Activated naive CD4-positive, alpha-beta T cell treated with anti-CD3 and anti-CD28 coated beads, Interleukin-2, amount 50 U/mL, for 16 hours (primary cell): ENCODE measurements at places on chromosomes 1 and 21.
A peak's percentile ranks its signal among the peaks of the same experiment; 100 is the strongest.

GRCh38 chr1:59816318-59816878, 1.6 kb downstream of the HOOK1 start:
- DNase-seq = no peak

GRCh38 chr1:184788970-184789369, 34.3 kb upstream of the EDEM3 start:
- no peak for DNase-seq

DNA sequence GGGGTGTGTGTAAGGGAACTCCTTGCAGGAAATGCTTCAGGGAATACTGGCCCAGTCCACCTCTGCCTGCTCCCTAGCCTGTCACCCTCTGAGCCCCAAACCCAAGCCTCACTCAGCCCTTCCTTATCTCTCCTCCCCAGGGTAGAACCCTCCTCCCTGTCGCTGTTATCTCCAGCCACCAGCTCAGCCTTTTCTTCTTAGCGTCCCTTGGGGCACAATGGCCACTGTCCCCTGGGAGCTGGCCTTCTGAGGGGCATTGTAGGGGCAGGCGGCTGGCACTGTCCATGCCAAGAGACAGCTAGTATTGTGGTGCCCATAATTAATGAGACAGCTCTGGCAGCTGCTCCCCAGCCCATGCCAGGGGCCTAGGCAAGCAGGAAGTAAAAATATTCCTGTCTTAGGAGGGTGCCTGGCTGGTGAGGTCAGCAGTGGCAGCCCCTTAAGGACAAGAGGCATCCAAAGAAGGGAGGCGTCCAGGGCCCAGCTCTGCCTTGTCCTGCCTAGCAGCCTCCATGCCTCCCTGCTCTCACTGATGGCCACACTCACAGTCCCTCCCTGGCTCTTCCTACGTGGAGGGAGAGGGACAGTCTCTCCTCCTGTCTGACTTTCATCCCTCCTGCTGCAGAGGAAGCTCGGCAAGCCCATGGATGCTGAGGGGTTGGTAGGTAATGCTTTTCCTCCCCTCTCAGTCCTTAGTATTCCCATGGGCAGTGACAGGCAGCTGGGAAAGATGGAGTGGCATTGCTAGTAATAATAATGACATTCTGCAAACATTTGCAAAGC, 37.5 kb downstream of the KCNQ4 start:
- DNase-seq = no peak

GRCh38 chr1:41282679-41283317, 40.7 kb upstream of the SCMH1 start:
- DNase-seq = peak; percentile 23

DNA sequence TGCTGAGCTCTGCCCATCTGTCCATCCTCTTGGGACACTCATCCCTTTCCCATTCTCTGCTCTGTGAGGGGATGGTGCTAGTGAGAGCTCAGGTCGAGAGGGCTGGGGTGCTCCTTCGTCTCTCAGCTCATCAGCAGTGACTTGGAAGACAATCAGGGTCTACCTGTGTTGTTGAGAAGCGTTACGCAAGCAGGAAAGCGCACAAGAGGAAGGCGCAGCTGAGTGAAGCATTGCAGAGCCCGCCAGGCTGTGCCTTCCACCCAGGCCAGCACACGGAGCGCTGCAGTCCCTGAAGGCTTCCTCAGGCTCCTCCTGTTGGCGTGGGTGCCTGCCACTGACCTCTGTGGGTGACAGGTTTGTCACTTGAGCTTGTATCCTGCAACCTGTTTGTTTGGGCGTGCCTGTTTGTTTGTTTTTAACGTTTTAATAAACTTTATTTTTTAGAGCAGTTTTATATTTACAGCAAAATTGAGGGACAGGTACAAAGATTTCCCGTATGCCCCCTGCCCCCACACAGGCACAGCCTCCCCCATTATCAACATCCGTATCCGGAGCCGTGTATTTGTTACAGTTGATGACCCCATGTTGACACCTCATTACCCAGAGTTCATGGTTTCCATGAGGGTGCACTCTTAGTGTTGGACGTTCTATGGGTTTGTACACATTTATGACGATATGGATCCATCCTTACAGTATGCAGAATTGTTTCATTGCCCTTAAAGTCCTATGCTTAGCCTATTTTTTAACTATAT, 36.7 kb downstream of the ADARB1 start:
- no peak for DNase-seq

DNA sequence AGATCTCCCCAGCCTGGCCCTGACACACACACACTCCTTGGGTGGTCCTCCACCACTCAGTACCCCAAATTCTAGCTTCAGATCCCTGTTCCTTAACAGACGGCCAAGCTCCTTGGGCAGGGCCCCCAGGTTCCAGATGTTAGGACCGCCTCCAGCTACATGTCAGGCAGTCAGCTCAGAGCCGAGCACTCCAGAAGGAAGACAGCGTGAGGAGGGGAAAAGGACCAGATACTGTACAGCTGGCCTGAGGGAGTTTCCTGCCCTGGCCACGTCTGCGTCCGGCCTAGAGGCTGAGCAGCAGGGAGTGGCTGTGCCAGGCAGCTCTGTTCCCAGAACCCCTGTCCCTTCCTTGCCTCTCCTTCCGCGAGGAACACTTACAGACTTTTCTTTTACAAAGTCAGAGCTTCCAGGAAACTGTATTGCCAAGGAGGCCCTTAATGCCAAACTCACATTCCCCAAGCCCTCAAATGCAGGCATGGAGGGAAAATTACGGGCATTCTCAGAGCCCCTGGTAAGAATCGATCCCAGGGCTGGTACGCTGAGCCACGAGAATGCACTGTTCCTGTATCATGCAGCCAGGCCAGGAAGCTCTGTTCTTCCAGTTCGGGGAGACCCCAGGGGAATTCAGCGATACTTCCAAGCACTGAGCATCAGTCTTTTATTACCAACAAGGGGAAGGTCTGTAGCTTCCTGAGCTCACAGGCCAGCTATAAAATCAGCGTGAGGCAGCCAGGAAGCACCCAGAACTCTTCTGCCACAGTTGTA, 45.2 kb upstream of the CNTN2 start:
- DNase-seq = no peak

- no peak for DNase-seq
These were observed 7.9 kb downstream of the DISC1 start for GRCh38 chr1:231634323-231635013.

- no peak for DNase-seq
These were observed 18.5 kb downstream of the ARHGEF10L start for GRCh38 chr1:17557986-17558385.

- no peak for DNase-seq
These were observed 179.4 kb downstream of the PRDM16 start for GRCh38 chr1:3248155-3249141.

- no peak for DNase-seq
These were observed 298.2 kb upstream of the LRRC7 start for GRCh38 chr1:69269491-69269890.

GRCh38 chr1:75097654-75098053, 36.5 kb upstream of the LHX8 start:
- no peak for DNase-seq

DNA sequence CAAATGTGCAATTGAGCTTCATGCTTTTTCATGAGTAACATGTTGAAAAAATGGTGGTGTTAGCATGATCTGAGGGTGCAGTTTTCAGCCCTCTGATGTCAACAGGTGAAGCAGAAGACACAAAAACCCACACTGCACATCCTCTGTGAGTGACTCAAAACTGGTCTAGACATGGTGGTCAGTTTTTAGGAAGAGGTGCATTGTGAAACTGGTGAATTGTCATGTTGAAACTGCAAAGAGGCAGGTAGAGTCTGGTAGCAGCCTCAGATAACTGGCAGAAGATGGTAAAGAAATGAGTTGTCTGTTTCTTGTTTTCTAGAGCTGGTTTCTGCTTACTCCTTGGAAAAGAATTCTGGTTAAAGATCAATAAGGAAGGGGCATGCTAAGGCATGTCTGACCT, 97.3 kb upstream of the HMCN1 start:
- no peak for DNase-seq

GRCh38 chr1:202016811-202017748, 6.7 kb downstream of the ELF3 start:
- no peak for DNase-seq

GRCh38 chr1:84436876-84437655, 38.8 kb downstream of the DNASE2B start:
- no peak for DNase-seq

GRCh38 chr1:41365772-41366454, 4.7 kb downstream of the FOXO6 start:
- DNase-seq = peak; percentile 20

DNA sequence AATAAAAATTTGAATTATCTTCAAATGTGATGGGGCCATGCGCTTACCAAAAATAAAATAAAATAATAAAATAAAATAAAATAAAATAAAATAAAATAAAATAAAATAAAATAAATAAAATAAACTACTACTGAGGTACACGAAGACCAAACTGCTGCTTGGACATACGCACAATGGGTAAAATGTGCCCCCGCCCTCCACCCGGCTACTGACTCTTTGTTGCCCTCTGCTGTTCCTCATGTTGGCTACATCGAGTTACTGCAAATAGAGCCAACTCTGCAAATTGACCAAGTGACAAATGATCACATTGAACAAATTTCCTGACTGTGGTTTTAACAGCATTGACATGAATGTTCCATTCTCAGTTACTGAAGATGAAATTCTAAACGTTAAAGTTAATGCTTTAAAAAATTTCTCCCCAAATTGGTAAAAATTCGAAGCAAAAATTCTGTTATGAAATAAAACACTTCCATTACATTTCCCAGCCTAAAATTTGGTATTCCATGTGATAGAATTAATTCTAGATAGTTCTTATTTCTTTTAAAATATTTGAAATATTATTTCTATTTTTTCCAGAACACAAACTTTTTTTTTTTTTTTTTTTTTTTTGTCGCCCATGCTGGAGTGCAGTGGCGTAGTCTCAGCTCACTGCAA, 18.8 kb upstream of the MAP1LC3C start:
- peak; percentile 20 for DNase-seq

GRCh38 chr1:189211742-189212141, 1265.9 kb downstream of the BRINP3 start:
- no peak for DNase-seq

GRCh38 chr21:38669186-38669585, 136.5 kb upstream of the ETS2 start:
- DNase-seq = no peak

- DNase-seq = no peak
These were observed 6.1 kb downstream of the OSBPL9 start for GRCh38 chr1:51623025-51623424.

GRCh38 chr1:35452106-35452774, 105.0 kb downstream of the KIAA0319L start:
- no peak for DNase-seq

GRCh38 chr1:168298446-168298845, 17.8 kb downstream of the TBX19 start:
- DNase-seq = no peak

DNA sequence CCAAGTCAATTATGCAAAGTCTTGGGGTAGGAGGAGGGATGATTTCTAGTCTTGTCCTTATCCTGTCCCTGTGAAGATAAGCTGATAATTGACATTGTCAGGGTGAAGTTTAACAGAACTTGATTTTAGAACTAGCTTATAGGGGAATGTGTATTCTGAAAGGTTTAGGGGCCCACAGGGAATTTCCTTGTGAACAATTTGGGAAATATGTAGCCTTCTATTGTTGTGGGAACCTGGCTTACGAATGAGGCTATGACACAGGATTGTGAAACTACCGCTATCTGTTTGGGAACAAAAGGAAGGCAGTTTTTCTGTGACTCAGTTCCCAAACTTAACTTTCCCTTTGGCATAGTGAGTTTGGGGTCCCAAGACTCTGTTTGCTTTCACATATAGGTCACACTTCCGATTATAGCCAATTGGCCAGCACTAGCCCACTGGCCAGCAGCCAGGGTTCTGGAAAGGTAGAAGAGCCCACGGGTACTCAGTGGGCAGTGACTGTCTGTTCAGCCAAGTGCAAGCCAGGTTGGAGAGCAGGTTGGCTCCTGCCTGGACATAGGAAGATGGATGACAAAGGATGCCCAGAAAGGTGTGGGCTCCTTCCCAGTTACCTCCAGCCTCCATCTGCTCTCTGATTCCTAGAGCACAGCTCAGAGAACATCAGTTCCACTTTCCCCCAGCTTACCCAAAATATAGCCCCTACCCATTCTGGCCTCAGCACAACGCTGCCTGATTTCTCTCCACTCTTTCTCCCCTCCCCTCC, 35.5 kb downstream of the H3-3A start:
- no peak for DNase-seq

GRCh38 chr1:219790834-219791615, 137.3 kb downstream of the SLC30A10 start:
- DNase-seq = no peak

DNA sequence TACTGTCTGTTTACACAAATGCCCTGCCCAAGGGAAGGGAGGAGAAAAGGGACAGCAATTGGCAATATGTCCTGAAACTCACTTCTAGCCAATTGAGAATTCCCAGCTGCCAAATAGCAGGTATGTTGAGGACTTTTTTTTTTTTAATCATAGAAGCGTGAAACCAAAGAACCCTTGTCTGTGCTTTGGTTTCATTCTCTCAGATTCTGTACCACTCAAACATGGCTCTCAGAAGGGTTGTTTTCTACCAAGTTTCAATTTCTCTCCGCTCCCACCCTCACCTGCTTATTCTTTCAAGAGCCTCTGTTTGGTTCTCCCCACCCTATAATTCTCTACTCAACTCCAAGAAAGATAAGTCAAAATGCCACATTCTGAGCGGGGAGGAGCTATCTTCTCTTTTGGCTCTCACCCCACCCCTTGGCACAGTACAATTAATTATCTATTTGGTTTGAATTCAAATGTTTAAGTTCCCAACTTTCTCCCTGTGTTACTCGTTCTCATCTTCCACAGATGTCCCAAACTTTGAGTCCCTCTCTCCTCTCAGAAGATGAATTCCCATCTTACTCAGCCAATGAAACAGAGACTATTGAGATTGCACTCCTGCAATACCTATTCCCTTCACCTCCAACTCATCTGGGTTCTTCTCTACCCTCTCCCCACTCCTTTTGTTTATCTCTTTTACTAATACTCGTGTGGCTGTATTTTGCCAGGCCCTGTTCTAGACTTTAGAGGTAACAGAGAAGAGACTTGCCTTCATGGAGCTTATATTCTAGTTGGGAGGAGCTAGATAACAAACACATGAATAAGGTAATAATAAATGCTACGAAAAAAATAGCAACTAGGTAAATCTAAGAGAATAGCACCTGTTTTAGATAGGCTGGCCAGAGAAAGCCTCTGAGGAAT, 3.9 kb upstream of the TP53BP2 start:
- DNase-seq = no peak

GRCh38 chr1:224052772-224053171, 61.1 kb upstream of the FBXO28 start:
- DNase-seq = no peak

GRCh38 chr1:40978886-40979240, 633 bp upstream of the CTPS1 start:
- DNase-seq = no peak

- DNase-seq = no peak
These were observed 7.2 kb downstream of the VANGL1 start for GRCh38 chr1:115648717-115649691.

GRCh38 chr1:17669866-17670451, 85.2 kb upstream of the ACTL8 start:
- DNase-seq = no peak

- no peak for DNase-seq
These were observed 481.2 kb downstream of the MATN1 start for GRCh38 chr1:30242168-30242567.

- DNase-seq = no peak
These were observed 9.0 kb downstream of the DBT start for GRCh38 chr1:100240631-100241030.

GRCh38 chr1:248696261-248696660, 6.3 kb downstream of the OR14I1 start:
- DNase-seq = no peak
